RCC 7860 (cell line): ENCODE measurements at places on chromosomes 4 and X.

GRCh38 chr4:3246458-3247398 lies 2.2 kb upstream of the MSANTD1 start:
- no peak for DNase-seq

DNA sequence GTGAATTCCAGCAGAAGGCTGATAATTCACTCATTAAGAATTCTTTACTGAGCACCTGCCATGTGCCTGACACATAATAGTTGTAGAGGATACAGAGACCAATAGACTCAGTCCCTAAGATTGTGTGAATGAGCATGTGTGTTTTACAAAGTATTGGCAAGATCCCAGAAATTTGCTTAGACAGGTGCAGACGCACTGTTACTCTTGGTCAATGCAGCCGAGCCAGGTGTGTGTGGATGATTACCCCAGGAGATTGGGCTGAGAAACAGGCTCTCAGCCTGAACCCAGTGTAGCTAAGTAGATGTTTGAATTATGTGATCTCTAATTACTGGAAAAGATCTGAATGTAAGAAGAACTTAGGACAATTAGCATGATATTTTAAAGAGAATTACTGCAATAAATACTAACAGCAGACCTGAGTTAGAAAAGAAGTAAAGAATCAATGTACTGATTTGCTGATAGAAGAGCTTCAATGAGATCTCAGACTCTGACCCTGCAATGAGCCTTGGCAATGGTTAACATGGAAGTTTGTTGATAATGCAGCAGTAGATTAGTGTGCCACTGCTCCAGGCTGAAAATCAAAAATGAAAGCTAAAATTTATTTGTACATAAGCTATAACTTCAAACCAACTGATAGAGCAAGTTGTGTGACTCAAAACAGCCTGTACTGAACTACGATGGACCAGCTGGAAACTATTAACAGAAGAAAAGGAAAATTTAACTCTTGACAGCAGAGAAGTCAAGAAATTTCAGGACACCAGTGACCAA lies 32.2 kb upstream of the NDST4 start:
- no peak for DNase-seq

GRCh38 chr4:42344749-42345148 lies 52.5 kb upstream of the SHISA3 start:
- DNase-seq, result no peak

GRCh38 chrX:109954955-109955354 lies 48.0 kb upstream of the TMEM164 start:
- no peak for DNase-seq

- DNase-seq, result no peak
Observed at GRCh38 chr4:53656421-53656981, 65.2 kb upstream of the LNX1 start.

DNA sequence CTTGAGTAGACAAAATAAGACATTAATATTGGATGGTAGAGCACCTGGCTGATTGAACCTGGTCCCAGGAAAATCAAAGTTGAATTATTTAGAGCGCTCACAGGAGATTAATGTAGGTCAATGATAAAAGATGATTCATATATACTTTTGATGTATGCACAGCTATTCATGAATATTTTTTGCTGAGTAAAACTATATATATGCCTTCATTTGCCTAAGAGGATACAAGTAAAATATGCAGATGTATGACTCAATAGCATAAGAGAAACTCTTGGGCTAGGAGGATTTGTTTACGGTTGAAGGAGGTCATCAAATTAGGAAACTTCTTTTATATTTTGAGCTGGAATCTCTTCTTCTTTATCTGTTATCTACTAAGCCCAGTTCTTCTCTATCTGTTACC lies 202.7 kb upstream of the HS3ST1 start:
- no peak for DNase-seq

GRCh38 chr4:24657768-24658617 lies 73.6 kb upstream of the DHX15 start:
- DNase-seq, result peak; percentile 99

- DNase-seq, result no peak
Observed at GRCh38 chr4:6417516-6418050, 54.8 kb downstream of the PPP2R2C start.

DNA sequence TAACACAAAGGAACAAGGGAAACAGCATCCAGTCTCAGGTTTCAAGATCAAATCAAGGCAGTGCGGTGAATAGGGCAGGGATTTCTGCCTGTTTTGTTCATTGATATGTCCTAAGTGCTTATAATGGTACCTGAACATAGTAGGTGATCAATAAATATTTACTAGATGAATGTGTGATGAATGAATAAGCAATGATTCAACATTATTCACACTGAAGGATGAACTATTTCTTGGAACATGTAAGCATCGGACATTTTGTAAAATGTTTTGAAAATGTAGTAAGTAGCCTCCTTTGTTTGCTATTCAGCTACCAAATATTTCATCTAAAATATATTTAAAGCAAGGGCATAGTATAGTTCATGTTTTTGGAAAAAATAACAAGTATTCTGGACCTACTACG lies 67.8 kb downstream of the USP38 start:
- DNase-seq, result no peak

- DNase-seq, result no peak
Observed at GRCh38 chr4:53821179-53821851, 230.0 kb upstream of the LNX1 start.

DNA sequence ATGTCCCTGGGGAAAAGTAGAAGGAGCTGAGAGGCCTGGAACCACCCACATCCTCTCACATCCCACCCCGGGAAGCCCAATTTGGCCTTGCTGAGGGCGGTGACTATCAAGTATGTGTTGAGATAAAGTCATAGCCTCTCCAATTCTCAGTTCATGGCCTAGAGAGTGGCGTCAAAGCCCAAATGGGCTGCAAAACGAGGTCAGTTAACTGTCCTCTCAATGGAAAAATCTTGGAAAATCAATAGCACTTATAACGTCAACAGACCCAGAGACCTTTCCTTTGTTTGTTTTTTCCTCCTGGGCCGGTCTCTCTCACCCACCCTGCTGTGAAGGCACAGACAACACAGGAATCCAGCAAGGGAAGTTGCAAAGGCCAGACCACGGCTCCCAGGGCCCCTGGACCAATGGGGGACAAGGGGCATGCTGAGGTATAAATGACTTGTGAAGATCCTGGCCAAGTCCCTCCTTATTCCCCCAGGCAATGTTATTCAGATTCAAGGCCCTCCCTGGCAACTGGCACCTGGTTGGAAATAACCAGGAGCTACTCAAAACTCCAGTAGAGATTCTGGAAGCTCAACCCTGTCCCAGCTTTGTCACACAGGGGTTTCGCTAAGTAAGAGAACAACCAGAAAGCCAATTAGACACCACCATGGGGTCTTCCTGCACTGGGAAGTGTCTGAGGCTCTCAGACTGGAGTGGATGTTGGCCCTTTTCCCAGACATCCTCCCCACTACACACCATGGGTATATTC lies 38.6 kb downstream of the TSC22D3 start:
- no peak for DNase-seq

DNA sequence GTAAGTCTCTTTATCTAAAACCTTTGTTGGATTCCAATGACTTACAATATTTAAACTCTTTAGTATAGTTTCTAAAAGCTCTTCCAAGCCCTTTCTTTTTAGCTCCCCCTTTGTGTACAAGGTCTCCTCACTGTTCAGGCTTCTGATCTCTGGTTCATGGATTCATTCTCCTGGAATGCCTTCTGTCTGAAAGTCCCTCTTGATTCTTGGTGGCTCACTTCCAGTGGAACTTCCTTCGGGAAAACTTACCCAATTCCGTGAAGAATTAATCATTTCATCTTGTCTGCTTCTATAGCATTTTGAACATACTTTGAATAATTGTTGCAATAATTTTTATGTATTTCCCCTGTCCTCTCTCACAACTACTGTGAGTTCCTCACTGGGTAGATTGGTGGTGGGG lies 3.6 kb downstream of the ARHGAP24 start:
- no peak for DNase-seq

GRCh38 chrX:15511563-15511962 lies 11.0 kb downstream of the BMX start:
- DNase-seq, result no peak

- DNase-seq, result no peak
Observed at GRCh38 chr4:167784826-167785225, 307.5 kb upstream of the ANXA10 start.

GRCh38 chr4:8312069-8312445 lies 42.5 kb downstream of the HTRA3 start:
- no peak for DNase-seq

DNA sequence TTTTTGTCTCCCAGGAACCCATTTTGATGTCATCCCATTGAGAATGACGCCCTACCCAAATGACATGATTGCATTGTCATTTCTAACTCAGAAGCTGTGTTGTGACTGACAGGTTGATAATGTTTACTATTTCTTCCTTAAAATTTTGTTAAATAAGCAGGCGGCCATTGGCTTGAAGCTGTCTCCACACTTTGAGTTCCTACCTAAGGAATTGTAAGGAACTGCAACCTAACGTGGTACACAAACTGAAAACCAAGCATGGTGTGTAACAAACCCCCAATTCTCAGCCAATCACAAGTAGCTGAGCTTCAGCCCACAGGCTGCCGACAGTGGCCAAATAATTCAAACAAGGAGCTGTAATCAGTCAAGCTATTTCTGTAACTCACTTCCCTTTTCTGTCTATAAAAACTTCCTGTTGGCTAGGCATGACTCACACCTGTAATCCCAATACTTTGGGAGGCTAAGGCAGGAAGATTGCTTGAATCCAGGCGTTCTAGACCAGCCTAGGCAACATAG lies 2.9 kb upstream of the MND1 start:
- peak; percentile 23 for DNase-seq

DNA sequence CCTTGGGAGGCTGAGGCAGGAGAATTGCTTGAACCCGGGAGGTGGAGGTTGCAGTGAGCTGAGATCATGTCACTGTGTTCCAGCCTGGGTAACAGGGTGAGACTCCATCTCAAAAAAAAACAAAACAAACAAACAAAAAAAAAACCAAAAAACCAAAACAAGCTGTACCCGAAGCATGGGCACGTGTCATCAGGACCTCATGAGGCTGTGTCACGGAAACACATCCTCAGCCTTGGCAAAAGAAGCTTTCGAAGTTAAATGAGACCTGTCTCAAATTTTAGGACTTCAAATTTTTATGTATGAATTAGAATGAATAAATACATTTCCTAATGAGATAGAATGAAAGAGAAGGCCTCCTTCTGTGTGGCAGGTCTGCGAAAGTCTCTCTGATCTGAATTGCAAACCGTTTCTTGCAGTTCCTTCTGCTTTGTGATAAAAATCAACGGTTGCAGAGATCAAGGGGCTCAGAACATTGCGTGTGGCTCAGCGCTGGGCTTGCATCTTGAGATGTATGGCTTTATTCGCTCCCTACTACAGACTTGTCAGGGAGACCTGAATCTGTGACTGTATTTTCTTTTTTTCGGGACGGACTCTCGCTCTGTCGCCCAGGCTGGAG lies 19.5 kb upstream of the CRLF2 start:
- DNase-seq, result no peak

- DNase-seq, result no peak
Observed at GRCh38 chrX:134737721-134738369, 79.6 kb upstream of the PLAC1 start.
